ENCODE measurements at places on chromosomes 1 and 21.

GRCh38 chr1:15042866-15043265 lies 110.7 kb upstream of the TMEM51 start:
- no peak overlapping the region for H3K27ac ChIP-seq
- no peaks in the 10 kb centered on the region for H3K4me1 ChIP-seq
- DNase-seq, result no peak

- H3K27ac ChIP-seq, result no peak overlapping the region
- H3K4me1 ChIP-seq, result peaks cover 3% of the 10 kb centered on the region
- no peak for DNase-seq
Observed at GRCh38 chr1:30081379-30082102, 641.8 kb downstream of the MATN1 start.

DNA sequence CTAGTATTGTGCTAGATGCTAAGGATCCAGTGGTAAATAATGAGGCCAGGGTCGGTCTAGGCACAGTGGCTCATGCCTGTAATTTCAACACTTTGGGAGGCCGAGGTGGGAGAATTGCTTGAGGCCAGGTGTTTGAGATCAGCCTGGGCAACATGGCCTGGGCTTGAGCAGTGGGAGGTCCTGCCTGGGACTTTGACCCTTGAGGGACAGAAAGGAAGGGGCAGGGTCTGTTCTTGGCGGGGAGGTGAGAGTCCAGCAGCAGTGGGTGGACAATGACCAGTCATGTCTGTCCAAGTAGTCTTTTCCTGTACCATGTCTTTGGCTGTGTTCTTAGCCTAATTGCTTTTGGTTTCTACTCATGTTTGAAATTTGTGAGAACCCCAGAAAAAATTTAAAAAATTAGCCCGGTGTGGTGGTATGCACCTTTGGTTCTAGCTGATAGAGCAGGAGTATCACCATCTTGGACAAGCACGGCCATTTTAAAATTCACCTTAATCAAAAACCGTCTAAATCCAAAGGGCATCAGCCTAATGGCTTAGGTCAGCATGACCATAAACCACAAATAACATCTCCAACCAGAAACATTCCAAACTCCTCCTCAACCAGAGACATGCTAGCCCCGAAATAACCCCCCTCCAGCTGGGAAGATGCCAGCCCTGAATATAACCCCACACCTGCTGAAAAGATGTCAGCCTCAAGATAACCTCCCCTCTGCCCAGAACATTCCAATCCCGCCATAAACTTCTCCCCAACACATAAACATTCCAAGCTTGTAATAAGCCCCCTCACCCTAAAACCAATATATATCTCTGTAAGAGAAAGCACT lies 6.8 kb upstream of the AK2 start:
- peaks cover 7% of the 10 kb centered on the region for H3K4me1 ChIP-seq
- no peaks in the 10 kb centered on the region for H3K27me3 ChIP-seq
- no peaks in the 10 kb centered on the region for H3K36me3 ChIP-seq
- no peak overlapping the region for H3K27ac ChIP-seq
- no peak overlapping the region for H3K4me3 ChIP-seq

DNA sequence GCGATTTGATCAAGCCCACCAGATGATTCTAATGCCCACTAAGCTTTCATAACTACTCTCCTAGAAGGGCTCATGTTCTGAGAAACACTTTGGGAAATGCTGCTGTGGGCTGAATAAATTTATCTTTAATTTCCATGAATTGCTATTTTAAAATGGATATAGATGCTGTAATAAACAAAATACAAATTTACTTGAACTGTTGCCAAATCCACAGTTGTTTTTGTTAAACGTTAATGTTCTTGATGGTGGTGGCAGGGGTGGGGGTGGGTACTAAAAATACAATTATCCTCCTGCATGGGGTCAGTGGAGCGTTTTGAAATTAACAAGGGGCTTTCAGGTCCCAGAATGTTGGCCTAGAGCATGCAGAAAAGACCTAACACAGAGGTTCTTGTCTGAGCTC lies 244.7 kb upstream of the POU3F1 start:
- peak overlapping the region; percentile 9 for H3K4me3 ChIP-seq
- H3K27ac ChIP-seq, result no peak overlapping the region
- H3K4me1 ChIP-seq, result peaks cover 9% of the 10 kb centered on the region
- no peaks in the 10 kb centered on the region for H3K36me3 ChIP-seq
- peaks cover 48% of the 10 kb centered on the region for H3K27me3 ChIP-seq

- no peak overlapping the region for H3K4me3 ChIP-seq
- no peaks in the 10 kb centered on the region for H3K4me1 ChIP-seq
- no peaks in the 10 kb centered on the region for H3K27me3 ChIP-seq
- H3K36me3 ChIP-seq, result no peaks in the 10 kb centered on the region
- DNase-seq, result no peak
- no peak overlapping the region for H3K27ac ChIP-seq
Observed at GRCh38 chr1:2967881-2968280, 53.4 kb upstream of the ACTRT2 start.

Measured in progenitor cell of endocrine pancreas (in vitro differentiated cells).